ENCODE measurements at places on chromosomes 5 and 9.

- DNase-seq: no peak
These were observed 170.0 kb downstream of the TMEM38B start for GRCh38 chr9:105864248-105864898.

DNA sequence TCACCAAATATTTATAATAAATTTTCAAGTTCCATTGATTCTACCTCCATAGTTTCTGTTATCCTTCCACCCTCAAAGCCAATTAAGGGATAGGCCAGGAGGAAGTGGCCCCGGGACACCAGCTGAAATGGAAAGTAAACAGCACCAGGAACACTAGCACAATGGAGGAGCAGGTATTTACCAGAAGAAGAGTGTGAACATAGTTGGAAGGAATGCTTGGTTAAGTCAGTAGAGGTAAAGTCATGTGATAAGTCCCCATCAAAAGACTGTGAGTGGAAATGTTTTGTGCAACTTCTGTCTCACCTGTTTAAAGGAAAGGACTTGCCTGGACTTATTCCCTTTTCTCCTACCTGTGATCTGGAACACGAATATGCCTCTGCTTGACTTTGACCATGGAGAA is 146.7 kb upstream of the RAI14 start:
- DNase-seq: no peak

- DNase-seq: no peak
These were observed 292.9 kb downstream of the NNT start for GRCh38 chr5:43895876-43896275.

- no peak for DNase-seq
These were observed 23.2 kb upstream of the IER5L start for GRCh38 chr9:129201289-129201688.

DNA sequence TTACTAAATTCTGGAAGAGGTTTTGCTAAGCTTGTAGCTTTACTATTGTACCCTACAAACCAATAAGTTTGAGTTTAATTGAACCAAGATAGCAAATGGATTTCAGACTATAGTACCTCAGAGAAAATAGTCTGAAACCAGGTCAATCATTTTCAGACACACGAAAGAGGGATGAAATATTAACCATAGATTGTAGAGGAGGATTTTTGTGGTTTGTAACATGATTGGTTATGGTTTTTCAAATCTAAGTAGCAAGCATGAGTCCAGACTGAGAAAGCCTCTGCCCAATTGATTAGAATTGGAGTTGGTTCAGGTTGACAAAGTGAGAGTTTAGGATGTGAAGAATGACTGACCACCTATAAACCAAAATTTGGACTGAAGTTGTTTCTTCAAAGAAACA is 562.7 kb upstream of the DMAC1 start:
- no peak for DNase-seq

- DNase-seq: no peak
These were observed 5.3 kb downstream of the CDKN2AIPNL start for GRCh38 chr5:134406390-134406789.
